ENCODE measurements at places on chromosomes 3 and 15.

DNA sequence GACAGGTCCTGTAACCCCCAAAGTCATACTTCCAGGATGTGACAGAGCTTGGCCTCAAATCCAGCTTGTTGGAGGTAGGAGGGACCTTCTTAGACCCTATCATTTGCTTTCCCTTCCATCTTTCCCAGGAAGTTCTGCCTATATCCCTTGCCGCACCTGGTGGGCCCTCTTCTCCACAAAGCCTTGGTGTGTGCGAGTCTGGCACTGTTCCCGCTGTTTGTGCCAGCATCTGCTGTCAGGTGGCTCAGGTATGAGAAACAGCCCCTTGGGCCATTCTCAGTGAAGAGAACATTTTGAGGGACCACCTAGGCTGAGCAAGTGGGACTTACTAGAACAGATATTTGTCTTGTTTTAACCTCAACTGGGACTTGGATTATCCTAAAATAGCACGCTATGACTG is 1.3 kb downstream of the IL17RE start:
- no peak for DNase-seq

DNA sequence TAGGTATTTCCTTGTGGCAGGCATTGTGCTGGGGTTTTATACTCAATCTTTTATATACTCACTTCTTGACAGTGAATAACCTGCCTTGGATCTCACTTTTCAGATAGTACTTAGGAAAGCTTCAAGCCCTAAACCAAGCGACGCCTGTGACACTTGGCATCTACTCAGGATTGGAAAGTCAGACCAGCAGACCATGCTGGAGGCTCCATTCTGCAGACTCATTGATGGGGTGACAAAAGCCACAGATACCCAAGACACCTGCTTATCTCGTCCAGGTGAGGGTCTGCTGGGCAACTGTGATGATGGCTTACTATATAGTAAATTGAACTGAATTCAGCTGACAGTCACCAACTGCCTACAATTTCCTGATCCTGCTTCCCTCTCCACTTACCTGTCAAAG is 79.4 kb upstream of the MRPS22 start:
- DNase-seq = no peak

DNA sequence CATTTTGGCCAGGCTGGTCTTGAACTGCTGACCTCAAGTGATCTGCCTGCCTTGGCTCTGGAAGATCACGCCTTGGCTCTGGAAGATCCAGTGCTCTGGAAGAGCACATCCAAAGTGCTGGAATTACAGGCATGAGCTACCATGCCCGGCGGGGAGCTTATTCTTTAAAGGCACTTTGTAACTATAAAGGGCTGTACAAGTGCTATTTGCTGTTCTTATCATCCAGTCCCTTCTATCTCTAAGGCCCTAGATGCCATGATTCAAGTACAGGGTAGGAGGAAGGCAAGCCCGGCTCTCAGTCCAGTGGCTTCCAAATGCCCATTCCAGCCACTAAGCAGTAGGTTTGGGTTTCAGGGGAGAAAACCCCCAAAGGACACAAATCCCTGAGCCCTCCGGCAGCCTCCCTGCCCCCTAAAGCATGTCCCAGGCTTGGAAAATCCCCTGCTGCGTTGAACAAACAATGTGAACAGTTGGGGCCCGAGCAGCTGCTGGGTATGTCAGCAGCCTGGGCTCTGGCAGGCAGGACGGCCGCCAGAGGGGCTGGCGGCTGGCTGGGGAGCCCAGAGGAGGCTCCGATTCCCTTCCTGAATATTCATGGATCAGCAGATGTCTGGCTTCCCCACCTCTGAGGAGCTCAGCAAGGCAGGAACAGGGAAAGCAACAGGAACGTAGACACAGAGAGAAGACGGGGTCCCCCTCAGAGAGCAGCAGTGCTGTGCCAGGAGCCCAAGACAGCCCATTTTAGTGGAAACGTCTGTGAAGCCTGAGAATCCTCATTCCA is 7.7 kb downstream of the IGDCC4 start:
- no peak for DNase-seq

GRCh38 chr3:36786921-36787890 is 22.9 kb upstream of the DCLK3 start:
- no peak for DNase-seq

- no peak for DNase-seq
These were observed 104.3 kb downstream of the MAP2K5 start for GRCh38 chr15:67646847-67647246.

- DNase-seq = no peak
These were observed 42.4 kb upstream of the C15orf39 start for GRCh38 chr15:75159244-75159643.

DNA sequence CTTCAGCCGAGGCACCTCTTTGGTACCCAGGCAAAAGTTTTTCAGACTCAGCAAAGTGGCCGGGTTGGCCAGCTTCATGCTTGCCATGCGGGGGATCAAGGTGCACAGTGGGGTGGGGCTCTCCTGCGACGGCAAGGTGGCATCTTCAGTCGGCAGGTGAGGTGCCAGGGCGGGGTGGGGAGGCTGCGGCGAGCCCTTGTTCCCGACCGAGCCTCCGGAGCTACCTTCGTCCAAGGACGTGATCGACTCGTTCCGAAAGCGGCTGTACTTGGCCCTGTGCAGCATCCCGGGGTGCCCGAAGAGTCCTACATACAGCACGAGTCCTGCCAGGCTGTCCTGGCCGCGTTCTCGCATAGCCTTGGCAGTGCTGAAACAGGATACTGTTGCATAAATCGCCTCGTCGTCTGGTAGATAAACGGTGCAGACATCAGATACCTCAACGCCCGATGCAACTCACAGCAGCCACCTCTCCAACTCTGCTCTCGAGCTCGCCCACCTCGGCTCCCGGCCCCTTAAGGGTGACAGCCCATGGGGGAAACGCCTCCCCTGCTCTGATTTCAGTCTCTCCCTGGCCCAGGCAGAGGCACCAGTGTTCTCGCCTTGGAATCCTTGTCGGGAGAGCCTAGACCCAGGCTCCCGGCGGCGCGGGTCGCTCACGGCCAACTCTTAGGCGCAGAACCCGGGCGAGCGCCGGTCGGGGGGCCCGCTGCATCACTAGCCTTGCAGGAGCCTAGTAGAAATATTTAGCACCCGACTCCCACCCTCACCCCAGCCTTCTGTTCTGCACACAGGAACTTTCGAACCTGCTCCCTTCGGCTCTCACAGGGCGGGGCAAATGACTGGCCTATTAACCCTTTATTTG is 826 bp downstream of the SHC4 start:
- DNase-seq = no peak

DNA sequence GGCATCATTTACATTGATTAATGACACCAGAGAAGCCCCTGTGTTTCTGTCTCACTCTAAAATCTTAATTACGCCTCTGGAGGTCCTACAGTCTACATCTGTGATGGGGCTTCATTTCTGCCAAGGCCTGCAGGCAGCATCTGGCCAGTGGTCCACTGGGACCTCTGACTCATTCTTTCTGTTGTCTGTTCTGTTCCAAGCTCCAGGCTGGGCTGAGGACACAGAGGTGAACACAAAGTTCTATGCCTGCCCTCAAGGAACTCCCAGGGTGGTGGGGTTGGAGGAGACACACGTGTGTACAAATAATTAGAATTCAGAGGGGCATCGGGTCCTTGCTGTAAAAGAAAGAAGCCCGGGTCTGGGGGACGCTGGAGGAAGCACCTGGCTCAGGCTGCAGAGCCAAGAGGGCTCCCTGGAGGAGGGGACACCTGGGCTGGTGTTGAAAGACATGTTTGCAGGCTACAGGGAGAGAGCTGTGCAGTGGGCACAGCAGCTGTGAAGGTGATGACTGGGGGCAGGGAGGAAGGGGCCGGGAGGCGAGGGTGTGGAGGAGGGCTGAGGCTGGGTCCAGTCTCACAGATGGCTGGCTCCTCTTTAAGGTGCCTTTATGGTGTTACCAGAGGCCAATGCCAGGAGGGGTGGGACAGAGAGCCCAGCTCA is 103.3 kb upstream of the PRR23E start:
- DNase-seq = no peak

GRCh38 chr3:189883113-189883753 is 237.5 kb downstream of the P3H2 start:
- no peak for DNase-seq

GRCh38 chr15:34366271-34367065 is 528 bp downstream of the LPCAT4 start:
- DNase-seq = no peak

- DNase-seq = no peak
These were observed 11.3 kb downstream of the EXOSC7 start for GRCh38 chr3:44987332-44987731.

- DNase-seq = no peak
These were observed 186.0 kb upstream of the LPP start for GRCh38 chr3:187967993-187968392.

- DNase-seq = no peak
These were observed 234.7 kb downstream of the PLCL2 start for GRCh38 chr3:17119201-17120072.

- DNase-seq = no peak
These were observed 63.8 kb upstream of the P2RY1 start for GRCh38 chr3:152771120-152771519.

GRCh38 chr3:101066711-101067129 is 73.5 kb upstream of the ABI3BP start:
- no peak for DNase-seq

GRCh38 chr15:82851981-82852511 is 42.6 kb downstream of the WHAMM start:
- no peak for DNase-seq

- DNase-seq = no peak
These were observed 7.6 kb downstream of the EPHB3 start for GRCh38 chr3:184568924-184569829.

DNA sequence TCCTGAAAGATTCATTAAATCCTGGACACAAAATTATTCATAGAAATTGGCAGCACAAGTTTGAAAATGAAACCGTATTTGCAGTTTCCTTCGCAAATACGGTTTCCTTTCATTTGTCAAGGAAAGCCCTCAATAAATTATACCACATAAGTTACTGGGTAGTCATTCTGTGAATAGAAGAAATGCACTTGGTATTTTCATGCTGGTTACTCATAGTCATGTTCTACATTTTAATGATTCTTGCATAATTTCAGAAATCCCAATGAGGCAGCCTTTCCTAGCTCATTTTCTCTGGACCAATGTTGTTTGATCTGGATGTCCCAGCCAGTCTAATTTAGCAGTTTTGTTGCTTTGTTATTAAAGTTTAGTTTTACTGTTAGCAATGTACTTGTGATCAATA is 43.2 kb downstream of the MINAR1 start:
- no peak for DNase-seq

DNA sequence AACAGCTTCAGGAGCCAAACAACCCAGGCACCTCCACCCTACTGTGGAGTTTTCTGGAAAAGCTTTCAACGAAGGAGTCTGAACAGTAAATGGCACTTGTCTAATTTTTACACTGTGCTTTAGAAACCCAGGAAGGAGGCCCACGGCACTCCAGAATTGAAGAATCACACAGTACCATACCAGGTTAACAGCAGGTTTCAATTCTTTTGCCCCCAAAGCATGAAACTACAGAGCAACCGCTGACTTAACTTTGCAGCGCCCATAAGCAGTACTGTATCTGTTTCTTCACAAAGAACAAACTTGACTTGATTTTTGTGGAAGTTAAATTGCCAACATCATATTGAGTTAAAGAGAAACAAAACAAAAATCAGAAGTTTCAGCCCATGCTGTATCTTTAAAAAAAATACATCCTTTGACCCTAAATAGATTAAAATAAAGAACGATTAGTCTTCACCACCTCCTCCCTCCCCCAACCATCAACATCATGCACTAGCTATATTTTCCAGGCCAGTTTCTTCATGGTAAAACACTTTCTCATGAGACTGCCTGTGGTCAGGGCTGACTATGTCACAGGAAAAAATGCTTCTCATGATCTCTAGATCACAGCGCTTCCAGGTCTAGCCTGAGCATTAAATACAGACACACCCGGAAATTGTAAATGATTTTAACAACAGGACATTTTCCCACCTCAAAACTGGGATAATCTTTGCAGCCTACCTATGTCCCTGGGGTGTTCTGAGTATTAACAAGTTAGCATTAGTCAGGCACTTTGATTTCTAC is 456.3 kb downstream of the FOXP1 start:
- DNase-seq = peak; percentile 21

DNA sequence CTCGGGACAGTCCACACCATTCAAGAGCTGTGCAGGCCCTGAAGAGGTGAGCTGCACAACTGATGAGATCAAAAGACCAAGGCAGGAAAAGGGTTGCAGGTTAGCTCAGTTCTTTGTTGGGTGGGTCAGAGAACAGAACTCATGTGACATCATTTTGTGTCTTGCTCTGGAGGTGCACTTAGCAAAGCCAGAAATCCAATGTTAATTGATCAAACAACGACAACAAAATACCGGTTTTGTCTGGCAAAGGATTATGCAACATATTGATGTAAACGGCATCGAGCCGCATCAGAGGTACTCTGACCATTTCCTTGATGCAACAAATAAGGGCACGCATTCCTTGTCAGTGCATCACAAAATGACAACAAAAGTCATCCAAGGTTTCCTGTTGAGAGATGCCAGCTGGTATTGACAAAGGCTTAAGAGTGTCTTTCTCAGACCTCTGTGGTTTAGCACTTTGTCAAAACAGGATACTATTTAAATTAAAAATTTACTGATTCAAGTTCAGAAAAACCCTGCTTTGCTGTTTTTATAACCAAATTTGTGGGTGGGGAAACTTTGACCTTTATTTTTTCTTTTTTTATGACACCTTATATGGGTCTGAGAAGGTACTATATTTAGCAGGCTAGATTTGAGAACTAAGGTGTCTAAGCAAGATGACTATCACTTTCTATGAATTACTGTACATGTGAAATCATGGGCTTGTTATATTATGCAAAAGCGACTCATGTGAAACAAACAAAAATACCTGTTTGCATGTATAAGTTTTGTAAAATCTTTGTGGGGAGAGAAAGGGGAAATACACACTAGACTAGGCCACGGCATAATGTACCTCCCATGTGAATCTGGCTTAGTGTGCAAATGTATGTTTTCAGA is 496.1 kb downstream of the FOXP1 start:
- no peak for DNase-seq

- DNase-seq = no peak
These were observed 71.4 kb downstream of the TFDP2 start for GRCh38 chr3:142077859-142078500.

DNA sequence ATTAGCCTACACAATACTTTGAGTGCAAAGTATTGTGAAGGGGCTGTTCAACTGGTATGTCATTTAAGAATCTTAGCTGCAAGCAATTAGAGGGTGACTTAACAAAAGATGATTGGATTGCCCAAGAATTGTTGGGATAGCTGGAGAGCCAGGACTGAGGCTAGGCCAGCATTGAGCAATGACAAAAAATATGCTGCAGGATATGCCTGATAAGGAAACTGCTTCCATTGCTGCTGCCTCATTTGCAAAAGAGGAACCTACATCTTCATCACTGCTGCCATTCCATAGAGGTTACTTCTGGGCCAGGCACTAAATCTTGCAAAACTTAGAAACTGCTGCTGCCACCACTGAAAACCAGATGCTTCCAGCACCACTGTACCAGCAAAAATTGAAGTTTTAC is 108.0 kb upstream of the TBC1D5 start:
- no peak for DNase-seq

- no peak for DNase-seq
These were observed 370.4 kb upstream of the RGMA start for GRCh38 chr15:93459396-93459795.

GRCh38 chr3:194139071-194139813 is 3.3 kb downstream of the HES1 start:
- DNase-seq = no peak
